Naive thymus-derived CD8-positive, alpha-beta T cell (primary cell): ENCODE measurements at places on chromosomes 13 and 19. TPM values are rescaled to one million over a fixed set of nuclear protein-coding genes. Genes with fewer than 3 reads are reported as not detected.

ATP11A gene
- 23.9 TPM for total RNA-seq

DNA sequence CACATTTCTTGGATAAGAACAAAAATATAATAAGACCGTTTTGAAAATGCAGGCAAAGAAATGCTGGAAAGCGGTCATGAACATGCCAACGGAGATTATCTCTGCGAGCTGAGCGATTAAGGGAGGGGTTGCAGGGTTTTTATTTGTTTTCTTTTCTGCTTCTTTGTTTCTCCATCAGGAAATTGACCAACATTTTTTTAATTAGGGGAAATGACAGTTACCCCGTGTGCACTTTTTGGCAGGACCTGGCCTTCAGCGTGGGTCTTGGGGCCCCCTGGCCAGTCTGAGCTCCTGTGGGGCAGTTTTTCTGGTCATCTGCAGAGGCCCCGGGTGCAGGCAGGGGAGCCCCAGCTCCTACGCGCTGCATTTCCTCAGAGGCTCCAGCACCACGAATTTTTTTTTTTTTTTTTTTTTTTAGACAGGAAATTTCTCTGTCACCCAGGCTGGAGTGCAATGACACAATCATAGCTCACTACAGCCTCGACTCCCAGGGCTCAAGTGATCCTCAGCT lies 31.3 kb upstream of the HOMER3 start:
- no peaks in the 10 kb centered on the region for H3K27me3 ChIP-seq
- no peak overlapping the region for H3K27ac ChIP-seq
- DNase-seq: no peak
- H3K4me3 ChIP-seq: no peak overlapping the region
- H3K4me1 ChIP-seq: no peaks in the 10 kb centered on the region

DNA sequence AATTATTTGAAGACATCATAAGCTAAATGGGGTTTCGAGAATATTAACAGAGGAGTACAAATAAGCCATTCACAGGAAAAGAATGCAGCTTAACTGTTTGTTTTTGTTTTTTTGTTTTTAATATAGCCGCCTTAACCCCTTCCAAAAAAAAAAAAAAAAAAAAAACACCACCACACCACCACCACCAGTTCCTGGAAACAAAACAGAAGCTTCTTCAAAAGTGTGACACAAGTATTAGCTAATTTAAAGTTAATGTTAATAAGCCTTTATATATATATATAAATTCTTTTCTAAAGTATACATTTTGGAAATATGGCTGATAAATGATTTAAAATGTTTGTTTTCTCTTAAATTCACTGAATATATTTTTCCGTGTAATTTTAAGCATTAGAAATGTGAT lies 1.4 kb downstream of the RAP2A start:
- no peak overlapping the region for H3K27ac ChIP-seq
- no peak for DNase-seq
- H3K4me1 ChIP-seq: peaks cover 40% of the 10 kb centered on the region
- H3K36me3 ChIP-seq: no peaks in the 10 kb centered on the region
- no peaks in the 10 kb centered on the region for H3K27me3 ChIP-seq
- H3K4me3 ChIP-seq: peak overlapping the region; percentile 91

DNA sequence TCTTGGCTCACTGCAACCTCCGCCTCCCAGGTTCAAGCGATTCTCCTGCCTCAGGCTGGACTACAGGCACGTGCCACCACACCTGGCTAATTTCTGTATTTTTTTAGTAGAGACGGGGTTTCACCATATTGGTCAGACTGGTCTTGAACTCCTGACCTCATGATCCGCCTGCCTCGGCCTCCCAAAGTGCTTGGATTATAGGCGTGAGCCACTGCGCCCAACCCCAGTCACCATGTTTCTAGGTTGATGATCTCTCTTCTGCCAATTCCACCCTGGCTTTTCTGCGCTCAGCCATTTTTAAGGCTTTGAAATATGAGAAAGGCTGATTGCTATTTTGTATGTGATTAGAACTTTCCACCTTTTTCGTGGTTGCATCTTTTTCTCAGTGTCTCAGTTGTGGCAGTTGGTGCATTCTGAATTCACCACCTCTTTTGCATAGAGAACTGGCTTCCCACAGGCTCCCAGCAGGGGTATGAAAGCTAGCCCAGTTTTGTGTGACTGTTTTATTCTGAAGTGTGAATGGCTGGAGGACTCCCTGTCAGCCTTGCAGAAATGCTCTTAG lies 15.5 kb downstream of the CEACAM1 start:
- no peak overlapping the region for H3K4me3 ChIP-seq
- H3K27ac ChIP-seq: no peak overlapping the region

- peaks cover 11% of the 10 kb centered on the region for H3K4me1 ChIP-seq
- H3K4me3 ChIP-seq: no peak overlapping the region
- H3K36me3 ChIP-seq: no peaks in the 10 kb centered on the region
- no peak overlapping the region for H3K27ac ChIP-seq
Observed at GRCh38 chr19:33434886-33435705, 61.6 kb downstream of the CEBPG start.

GRCh38 chr19:1942934-1943555 lies 2.1 kb downstream of the CSNK1G2 start:
- H3K36me3 ChIP-seq: no peaks in the 10 kb centered on the region
- no peaks in the 10 kb centered on the region for H3K27me3 ChIP-seq
- H3K4me1 ChIP-seq: peaks cover 37% of the 10 kb centered on the region
- no peak for DNase-seq
